T-helper 1 cell (primary cell): ENCODE measurements at places on chromosomes 3 and 15.

- DNase-seq: no peak
These were observed 5.2 kb upstream of the LCTL start for GRCh38 chr15:66570842-66571478.

DNA sequence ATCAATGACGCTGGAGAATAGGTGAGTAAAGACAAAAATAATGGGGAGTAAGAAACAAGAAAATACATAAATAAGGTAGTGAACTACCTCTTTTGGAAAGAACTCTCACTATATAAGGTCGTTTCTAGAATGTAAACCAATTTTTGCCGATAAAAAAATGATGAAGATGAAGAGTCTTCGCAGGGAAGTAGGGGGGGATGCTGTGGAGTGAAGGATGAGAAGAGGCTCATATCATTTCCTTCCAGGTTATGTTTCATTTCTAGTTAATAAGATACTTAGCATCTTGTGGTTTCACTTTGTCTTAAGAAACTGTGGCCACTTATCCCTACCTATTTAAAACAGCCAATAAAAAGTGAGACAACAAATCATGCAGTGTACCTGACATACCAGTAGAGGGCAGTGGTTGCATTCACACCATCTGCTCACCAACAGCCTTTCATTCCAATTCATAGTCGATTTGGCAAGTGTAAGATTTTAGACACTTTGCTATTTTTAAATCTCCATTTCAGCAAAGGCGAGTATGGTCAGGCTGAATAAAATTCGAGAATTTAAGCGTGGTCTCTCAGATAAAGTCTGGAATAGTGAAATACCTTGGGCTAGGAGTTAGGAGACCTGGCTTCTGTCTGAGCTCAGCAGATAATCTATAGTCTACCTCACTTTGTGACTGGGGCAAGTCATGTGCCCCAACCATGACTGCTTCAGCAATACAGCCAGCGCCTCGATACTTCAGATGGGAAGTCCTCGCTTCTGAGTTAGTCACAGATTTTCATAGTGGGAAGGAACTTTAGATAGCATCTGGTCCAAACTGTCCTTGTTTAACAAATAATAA, 28.9 kb upstream of the ICE2 start:
- no peak for DNase-seq

GRCh38 chr3:28923994-28924393, 356.9 kb upstream of the RBMS3 start:
- DNase-seq: no peak

- no peak for DNase-seq
These were observed 175.0 kb downstream of the RPLP1 start for GRCh38 chr15:69627548-69628158.

- no peak for DNase-seq
These were observed 4.0 kb upstream of the NR2F2 start for GRCh38 chr15:96326328-96327154.

GRCh38 chr15:71189718-71190117, 74.4 kb downstream of the THSD4 start:
- DNase-seq: no peak

- DNase-seq: no peak
These were observed 6.2 kb downstream of the STIMATE start for GRCh38 chr3:52891164-52891563.

DNA sequence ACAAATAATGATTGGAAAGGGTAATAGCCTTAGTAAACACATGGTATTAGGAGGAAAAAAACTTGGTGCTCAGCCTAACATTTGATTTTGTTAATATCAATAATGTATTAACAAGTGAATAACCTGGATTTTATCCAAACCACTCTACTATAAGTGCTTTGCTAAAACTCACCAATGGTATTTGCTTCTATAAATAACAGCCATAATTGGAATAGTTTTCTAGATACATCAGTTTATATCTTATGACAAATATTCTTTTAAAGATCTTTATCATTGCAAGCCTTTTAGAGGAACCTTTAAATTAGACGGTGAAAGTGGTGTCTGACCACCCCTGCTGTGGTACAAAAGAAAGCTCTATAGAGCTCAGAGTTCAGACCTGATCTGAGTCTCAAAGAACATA, 123.9 kb downstream of the SHOX2 start:
- no peak for DNase-seq

DNA sequence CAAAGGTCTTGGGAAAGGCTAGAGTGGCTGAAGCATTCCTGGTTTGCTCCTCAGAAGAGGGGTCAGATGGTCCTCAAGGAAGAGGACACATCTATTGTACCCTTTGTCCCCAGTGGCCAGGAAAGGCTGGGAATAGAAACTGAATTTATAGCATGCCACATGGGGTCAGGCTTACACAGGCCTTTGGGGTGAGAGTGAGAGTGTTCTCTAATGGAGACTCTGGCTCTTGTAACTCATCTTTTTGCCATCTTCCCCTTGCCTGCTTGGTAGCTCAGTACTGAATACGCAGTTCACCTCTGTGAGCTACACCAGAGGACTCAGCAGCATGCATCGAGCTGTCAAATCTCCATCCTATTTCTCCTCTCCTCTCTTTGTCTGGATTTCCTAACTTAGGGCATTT, 87.5 kb downstream of the ATP2B2 start:
- DNase-seq: no peak

DNA sequence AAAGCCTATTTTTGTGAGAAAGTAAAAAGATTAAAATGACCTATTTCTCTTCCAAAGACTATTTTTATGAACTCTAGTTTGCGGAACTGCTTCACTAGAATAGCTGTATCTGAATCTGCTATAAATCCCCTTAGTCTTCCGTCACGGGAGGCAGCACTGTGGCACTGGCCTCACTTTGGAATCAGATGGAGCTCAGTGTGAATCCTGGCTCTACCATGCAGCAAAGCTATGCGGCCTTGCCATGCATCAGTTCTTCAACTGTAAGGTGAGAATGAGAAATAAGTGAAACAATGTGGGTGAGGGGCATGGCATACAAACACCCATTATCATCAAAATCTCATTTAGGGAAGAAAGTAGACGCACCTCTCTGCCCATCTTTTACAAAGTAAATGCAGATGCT, 27.5 kb upstream of the CSPG5 start:
- DNase-seq: no peak

DNA sequence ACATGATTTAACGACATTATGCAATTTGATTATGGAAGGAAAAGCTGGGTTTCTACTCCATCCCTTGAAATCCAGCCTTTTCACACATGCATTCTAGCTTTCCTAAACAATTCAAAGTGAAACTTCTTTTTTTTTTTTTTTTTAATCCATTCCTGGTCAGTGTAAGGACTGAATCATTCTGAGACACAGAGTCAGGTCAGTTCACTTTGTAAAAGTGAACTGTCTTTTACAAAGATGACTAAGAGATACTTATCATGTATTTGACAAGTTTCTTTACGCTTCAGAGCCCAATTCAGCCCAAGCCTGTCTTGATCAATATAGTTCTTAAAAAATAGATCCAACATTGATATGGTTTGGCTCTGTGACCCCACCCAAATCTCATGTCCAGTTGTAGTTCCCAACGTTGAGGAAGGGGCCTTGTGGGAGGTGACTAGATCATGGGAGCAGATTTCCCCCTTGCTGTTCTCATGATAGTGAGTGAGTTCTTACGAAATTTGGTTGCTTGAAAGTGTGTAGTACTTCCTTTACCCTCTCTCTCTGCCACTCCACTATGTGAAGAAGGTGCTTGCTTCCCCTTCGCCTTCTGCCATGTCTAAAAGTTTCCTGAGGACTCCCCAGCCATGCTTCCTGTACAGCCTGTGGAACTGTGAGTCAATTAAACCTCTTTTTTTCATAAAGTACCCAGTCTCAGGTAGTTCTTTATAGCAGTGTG, 345.6 kb upstream of the THBS1 start:
- DNase-seq: no peak

GRCh38 chr3:171267104-171267503, 193.1 kb downstream of the TNIK start:
- DNase-seq: no peak

- DNase-seq: no peak
These were observed 167.3 kb upstream of the NANOGP8 start for GRCh38 chr15:35252351-35252865.

DNA sequence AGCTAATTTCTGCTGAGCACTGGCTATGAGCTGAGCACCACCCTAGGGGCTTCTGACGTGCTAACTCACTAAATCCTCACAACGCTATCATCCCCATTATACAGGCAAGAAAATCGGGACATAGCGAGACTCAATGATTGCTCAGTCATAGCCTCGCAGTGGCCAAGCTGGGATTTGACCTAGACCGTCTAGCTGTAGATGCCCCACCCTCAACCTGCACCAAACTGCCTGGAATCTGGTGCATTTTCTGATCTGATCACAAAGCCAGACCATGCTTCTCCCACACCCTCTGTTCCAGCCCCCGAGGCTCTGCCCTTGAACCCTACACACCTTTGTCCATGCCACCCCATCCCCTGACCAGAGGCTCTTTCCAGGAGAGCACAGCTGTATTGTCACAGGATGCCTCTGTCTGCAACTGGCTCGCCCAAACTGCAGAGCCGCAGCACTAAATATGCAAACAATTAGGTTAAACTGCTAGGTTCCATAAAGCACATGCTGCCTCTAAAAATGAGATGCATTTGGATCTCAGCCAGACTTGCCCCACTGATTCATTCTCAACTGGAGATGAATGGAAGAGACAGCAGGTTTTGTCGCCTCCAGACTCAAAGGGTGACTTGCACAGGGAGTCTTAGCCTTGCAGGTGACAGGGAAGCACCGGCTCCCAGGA, 95.2 kb downstream of the NUP210 start:
- DNase-seq: no peak

DNA sequence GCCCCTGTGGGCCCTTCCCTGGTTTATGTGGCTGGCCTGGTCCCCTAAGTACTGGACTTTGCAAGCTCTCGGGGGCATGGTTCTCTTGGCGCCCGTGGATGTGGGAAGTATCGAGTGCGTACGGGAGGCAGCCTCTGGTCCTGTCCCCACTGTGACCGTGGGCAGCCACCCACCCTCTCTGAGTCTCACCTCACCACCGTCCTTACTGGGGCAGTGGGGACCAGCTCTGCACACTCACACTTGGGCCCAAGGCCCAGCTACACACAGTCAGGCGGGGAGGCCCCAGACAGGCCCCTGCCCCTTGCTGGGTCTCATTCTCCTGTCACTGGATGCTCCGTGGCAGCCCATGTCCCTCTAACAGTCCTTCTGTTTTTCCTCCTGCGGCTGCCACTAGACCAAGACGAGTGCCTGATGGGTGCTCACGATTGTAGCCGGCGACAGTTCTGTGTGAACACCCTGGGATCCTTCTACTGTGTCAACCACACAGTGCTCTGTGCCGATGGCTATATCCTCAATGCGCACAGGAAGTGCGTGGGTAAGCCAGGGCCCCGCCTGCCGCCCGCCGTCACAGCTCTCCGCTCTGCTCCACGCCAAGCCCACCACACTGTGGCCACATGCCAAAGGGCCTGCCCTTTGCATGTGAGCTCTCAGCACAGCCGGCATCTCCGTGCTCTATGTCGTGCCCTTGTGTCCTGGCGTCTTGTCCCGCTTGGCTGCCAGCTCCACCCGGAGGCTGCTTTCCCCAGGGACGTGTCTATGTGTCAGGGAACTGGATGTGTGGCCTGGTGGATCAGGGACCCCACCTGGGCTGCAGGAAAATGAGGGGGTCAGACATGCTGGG, 72.7 kb downstream of the FBLN2 start:
- DNase-seq: peak; percentile 26

- DNase-seq: no peak
These were observed 128.7 kb downstream of the DMXL2 start for GRCh38 chr15:51493892-51494291.

- DNase-seq: no peak
These were observed 89.3 kb downstream of the NR2E3 start for GRCh38 chr15:71899674-71900073.

DNA sequence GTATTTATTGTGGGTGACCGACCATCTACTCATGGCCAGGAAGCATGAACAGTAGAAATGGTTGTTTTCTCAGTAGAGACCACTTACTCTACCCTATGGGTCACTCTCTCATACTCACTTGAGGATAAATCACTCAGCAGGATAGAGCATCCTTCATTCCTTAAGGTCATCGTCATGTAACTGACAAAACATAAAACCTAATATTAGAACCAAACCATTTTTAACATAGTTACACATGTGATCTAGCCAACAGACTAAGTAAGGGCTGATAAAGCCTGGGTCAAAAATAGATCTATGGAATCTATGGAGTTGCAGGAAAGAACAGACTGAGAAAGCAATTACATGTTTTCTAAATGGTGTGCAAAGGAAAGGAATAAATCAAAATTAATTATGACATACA, 769.1 kb downstream of the NTRK3 start:
- no peak for DNase-seq

GRCh38 chr3:127445581-127446343, 144.8 kb downstream of the TPRA1 start:
- no peak for DNase-seq

DNA sequence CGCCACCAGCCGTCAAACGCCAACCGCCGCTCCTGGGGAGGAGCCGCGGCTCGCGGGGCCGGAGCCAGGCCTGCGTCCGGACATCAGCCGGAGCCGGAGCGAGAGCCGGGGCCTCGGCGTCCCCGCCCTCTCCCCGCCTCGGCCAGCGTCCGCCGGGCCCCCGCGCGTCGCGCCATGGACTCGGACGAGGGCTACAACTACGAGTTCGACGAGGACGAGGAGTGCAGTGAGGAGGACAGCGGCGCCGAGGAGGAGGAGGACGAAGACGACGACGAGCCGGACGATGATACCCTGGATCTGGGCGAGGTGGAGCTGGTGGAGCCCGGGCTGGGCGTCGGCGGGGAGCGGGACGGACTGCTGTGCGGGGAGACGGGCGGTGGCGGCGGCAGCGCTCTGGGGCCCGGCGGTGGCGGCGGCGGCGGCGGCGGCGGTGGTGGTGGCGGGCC, 359 bp downstream of the ARIH1 start:
- DNase-seq: no peak

DNA sequence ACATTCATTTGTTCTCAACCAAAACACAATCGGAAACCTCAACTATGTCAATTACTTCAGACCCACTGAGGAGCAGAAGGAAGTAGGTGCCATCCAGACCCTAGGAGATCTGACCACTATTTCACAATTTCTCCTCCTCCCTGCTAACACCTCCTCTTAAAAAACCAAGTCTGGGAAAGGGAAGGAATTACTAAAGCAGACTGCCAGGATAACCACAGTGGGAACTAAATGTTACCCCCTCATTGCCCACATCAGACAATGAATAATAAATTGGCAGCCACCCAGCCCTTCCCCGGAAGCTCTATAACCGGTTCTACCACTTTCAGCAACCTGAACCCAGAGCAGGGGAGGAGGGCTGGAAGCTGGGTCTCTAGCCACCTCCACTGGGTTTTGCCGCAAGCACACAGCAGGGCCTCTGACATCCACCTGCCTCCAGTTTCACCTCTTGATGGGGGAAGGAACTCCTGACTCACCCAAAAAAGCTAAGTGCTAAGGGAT, 17.6 kb downstream of the C15orf62 start:
- no peak for DNase-seq

- no peak for DNase-seq
These were observed 57.6 kb downstream of the BHLHE40 start for GRCh38 chr3:5036858-5037257.

- DNase-seq: no peak
These were observed 38.0 kb downstream of the SMAD3 start for GRCh38 chr15:67103432-67103831.
